ENCODE measurements at places on chromosomes 7 and 10. TPM values are rescaled to one million over a fixed set of nuclear protein-coding genes. Genes with fewer than 3 reads are reported as not detected.
A peak's percentile ranks its signal among the peaks of the same experiment; 100 is the strongest.

Gene SLC13A4
- total RNA-seq: not detected

Gene PURB
- total RNA-seq: 12.9 TPM

Gene WIPF3
- total RNA-seq: not detected

Gene SPOCK2
- total RNA-seq: 208 TPM

Gene PDZD7
- total RNA-seq: 0.62 TPM

Gene SHOC2
- total RNA-seq: 27.2 TPM

Gene ARHGEF35
- total RNA-seq: 6.5 TPM

Gene ASB10
- total RNA-seq: not detected

Gene CPED1
- total RNA-seq: not detected

DNA sequence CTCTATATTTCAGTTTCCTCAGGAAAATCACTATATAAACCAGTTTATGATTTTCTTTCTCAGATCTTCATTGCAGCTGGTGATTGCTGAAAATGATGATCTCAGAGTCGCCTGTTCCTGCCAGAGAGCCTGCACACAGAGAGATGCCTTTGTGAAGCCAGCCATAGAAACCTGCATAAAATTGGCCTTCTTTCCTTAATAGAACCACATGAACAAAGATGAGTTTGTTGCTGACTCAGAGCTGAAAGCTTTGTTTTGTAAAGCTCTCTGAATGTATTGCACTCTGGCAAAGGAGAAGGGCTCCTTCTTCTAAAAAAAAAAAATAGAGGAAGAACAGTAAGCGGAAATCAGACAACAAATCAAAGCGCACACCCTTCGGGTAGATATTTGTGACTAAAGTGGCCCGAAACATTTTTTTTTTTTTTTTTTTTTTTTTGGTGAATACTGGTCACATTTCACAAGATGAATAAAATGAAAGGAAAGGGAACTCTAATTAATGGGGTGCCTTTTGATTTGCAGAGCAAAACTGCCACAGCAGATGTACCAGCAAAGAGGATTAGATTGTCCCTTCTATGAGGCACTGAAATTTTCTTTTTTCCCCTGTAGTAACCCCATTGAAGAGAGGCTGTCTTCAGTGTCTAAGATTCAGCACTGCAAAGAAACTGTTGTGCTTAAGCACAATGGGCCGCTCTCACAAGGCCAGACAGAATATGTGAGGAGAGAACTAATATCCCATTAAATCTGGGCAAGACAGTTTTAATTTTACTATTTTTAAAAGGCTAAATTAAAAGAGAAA, 75.1 kb upstream of the PTPRZ1 start:
- DNase-seq: no peak
- H3K27me3 ChIP-seq: no peaks in the 10 kb centered on the region
- no peak overlapping the region for H3K4me3 ChIP-seq
- H3K36me3 ChIP-seq: no peaks in the 10 kb centered on the region
- H3K4me1 ChIP-seq: no peaks in the 10 kb centered on the region

- no peak overlapping the region for H3K4me3 ChIP-seq
- DNase-seq: no peak
- H3K36me3 ChIP-seq: no peaks in the 10 kb centered on the region
- H3K27ac ChIP-seq: no peak overlapping the region
- H3K4me1 ChIP-seq: no peaks in the 10 kb centered on the region
- H3K27me3 ChIP-seq: peaks cover 10% of the 10 kb centered on the region
Observed at GRCh38 chr10:123479640-123480039, 186.5 kb upstream of the GPR26 start.

GRCh38 chr7:79334334-79334733, 119.1 kb downstream of the MAGI2 start:
- no peaks in the 10 kb centered on the region for H3K36me3 ChIP-seq
- H3K27me3 ChIP-seq: no peaks in the 10 kb centered on the region
- no peak overlapping the region for H3K4me3 ChIP-seq
- H3K27ac ChIP-seq: no peak overlapping the region

- DNase-seq: no peak
- H3K36me3 ChIP-seq: peaks cover 27% of the 10 kb centered on the region
- no peaks in the 10 kb centered on the region for H3K27me3 ChIP-seq
- H3K27ac ChIP-seq: no peak overlapping the region
Observed at GRCh38 chr10:114940735-114941134, 2.7 kb downstream of the TRUB1 start.

- H3K4me1 ChIP-seq: no peaks in the 10 kb centered on the region
- no peaks in the 10 kb centered on the region for H3K27me3 ChIP-seq
- DNase-seq: no peak
- H3K36me3 ChIP-seq: no peaks in the 10 kb centered on the region
- H3K27ac ChIP-seq: no peak overlapping the region
- no peak overlapping the region for H3K4me3 ChIP-seq
Observed at GRCh38 chr10:62658516-62658915, 146.0 kb upstream of the ADO start.

DNA sequence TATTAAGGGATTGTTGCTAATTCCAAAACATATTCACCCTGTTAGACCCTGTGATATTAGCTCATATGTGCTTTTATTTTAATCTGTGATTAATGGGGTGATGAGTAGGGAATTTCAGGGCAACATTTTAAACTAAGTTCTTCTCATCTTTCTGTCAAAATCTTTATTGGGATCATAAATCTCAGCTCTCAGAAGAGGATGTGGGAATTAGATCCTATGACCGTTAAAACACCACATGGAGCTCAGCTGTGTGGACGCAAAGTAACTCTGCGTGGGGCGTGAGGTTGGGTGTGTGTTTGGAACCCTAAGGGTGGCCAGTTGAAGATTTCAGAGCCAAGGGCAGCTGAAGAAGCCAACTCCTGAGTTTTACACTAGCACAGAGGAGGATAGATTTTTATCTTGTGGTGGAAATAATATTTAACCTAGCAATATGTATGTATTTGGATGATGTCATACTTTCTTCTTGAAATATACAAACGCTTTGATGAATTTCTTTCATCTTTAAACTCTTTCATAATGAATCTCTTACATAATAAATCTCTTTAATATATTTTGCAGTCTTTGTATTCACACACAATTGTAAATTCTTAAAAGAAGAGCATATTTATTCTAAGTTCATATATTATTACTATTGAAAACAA, 64.4 kb downstream of the EPDR1 start:
- DNase-seq: no peak
- no peak overlapping the region for H3K4me3 ChIP-seq
- H3K27ac ChIP-seq: no peak overlapping the region
- peaks cover 2% of the 10 kb centered on the region for H3K27me3 ChIP-seq
- H3K4me1 ChIP-seq: no peaks in the 10 kb centered on the region

DNA sequence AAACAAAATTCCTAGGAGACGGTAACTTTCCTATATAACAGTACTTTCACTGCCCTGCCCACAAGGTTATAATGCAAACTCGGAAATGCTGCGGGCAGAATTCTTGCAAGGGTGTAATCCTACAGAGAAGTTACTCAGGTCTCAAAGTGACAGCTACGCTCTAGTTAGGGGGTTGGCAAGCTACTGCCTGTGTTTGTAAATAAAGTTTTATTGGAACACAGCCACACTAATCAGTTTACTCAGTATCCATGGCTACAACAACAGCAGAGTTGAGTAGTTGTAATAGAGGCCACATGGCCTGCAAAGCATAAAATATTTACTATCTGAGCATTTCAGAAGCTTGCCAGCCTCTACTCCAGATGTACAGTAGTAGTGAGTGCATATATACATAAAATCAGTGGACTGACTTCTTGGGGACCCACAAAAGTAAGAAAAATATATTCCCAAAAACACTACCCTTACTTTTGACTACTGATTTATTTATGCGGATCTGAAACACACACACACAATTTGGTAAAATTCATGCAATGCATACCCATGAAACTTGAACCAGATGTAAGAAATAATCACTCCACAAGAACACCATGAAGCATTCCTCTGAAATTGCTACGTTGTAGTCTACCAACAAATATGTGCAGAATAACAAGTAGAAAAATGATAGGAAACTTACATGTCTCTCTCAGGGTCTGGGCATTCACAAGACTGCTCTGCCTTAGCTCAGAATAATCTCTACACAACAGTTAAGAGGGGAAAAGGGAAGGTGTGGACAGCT, 53.0 kb downstream of the SMURF1 start:
- no peak overlapping the region for H3K4me3 ChIP-seq
- H3K27me3 ChIP-seq: no peaks in the 10 kb centered on the region
- peaks cover 12% of the 10 kb centered on the region for H3K4me1 ChIP-seq
- no peak for DNase-seq
- no peak overlapping the region for H3K27ac ChIP-seq
- peaks cover 9% of the 10 kb centered on the region for H3K36me3 ChIP-seq

GRCh38 chr7:39592586-39592985, 26.4 kb downstream of the YAE1 start:
- no peaks in the 10 kb centered on the region for H3K27me3 ChIP-seq
- no peak for DNase-seq
- no peak overlapping the region for H3K4me3 ChIP-seq
- H3K4me1 ChIP-seq: peaks cover 37% of the 10 kb centered on the region
- no peaks in the 10 kb centered on the region for H3K36me3 ChIP-seq
- peak overlapping the region; percentile 76 for H3K27ac ChIP-seq

DNA sequence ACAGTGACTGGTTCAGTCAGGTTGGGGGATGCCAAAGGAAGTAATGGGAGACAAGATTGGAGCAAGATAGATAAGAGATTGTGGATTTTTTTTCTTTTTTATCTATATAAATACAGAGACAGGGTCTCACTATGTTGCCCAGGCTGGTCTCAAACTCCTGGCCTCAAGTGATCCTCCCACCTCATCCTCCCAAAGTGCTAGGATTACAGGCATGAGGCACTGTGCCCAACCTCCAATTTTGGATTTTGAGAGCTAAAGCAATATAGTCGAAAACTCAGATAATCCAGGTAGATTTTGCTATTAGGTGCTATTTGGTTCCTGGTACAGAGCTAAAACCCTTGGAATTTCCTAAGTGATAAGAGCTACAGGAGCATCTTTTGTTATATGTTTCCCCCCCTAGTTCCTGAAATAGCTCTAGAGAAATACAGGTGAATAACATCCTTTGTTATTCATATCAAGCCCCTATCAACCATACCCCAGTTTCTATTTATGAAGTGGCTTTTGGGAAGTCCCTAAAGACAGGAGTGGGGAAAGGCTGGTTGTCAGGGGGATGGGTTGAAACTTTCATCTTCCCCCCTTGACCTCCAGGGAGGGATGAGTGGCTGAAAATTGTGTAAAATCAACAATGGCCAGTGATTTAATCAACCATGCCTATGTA, 151.2 kb downstream of the CFTR start:
- no peak overlapping the region for H3K4me3 ChIP-seq
- H3K4me1 ChIP-seq: no peaks in the 10 kb centered on the region
- DNase-seq: no peak
- no peaks in the 10 kb centered on the region for H3K36me3 ChIP-seq

- no peak overlapping the region for H3K27ac ChIP-seq
- no peak for DNase-seq
Observed at GRCh38 chr7:157964016-157964415, 623.6 kb downstream of the PTPRN2 start.

DNA sequence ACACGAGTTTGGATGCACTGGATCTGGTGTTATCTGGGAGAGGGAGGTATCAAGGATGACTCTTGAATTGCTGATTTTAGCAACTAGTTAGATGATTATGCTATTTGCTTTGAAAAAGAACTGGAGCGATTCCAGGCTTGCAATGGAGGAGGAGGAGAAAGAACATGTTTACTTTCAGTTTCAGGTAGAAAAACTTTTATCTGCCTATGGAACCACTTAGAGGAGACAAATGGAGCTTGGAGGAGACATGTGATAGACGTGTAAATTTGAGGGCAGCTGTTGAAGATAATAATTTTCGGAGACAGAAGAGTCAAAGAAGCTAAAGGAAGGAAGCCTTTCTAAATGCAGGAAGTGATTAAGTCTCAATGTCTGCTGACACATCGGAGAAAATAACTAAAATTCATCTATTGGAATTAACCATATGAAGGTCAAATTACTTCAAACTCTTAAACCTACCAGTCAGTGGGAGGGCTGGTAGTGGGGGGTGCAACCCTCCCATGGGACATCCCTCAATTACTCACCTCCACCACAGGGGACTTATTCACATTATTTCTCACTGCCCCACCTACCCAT, 56.4 kb upstream of the GNAI1 start:
- peak; percentile 32 for DNase-seq
- peak overlapping the region; percentile 61 for H3K4me3 ChIP-seq
- peaks cover 13% of the 10 kb centered on the region for H3K4me1 ChIP-seq
- H3K27me3 ChIP-seq: no peaks in the 10 kb centered on the region

DNA sequence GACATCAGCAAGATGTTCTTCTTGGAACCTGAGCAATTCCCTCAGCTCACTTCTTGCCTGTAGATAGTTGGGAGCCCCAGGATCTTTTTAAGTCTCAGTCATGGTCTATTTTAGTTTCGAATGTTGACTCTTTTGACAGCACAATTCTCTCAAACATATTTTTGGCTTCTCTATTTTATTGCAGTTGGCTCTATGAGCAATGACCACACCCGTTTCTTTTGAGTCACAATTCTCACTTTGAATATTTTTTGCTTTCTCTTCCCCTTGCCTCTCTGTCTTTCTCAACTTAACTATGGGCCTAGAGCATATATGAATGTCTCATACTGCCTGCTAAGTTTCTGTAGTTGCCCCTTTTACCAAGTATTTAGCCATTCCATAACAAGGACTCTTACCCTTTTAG, 222.8 kb downstream of the PTN start:
- no peaks in the 10 kb centered on the region for H3K36me3 ChIP-seq
- no peak for DNase-seq
- no peaks in the 10 kb centered on the region for H3K27me3 ChIP-seq
- H3K4me3 ChIP-seq: no peak overlapping the region
- no peak overlapping the region for H3K27ac ChIP-seq
- no peaks in the 10 kb centered on the region for H3K4me1 ChIP-seq

- no peak overlapping the region for H3K27ac ChIP-seq
- no peak for DNase-seq
- H3K36me3 ChIP-seq: peaks cover 11% of the 10 kb centered on the region
- H3K4me3 ChIP-seq: no peak overlapping the region
- H3K4me1 ChIP-seq: peaks cover 41% of the 10 kb centered on the region
Observed at GRCh38 chr10:100911472-100911871, 1.3 kb upstream of the SLF2 start.

DNA sequence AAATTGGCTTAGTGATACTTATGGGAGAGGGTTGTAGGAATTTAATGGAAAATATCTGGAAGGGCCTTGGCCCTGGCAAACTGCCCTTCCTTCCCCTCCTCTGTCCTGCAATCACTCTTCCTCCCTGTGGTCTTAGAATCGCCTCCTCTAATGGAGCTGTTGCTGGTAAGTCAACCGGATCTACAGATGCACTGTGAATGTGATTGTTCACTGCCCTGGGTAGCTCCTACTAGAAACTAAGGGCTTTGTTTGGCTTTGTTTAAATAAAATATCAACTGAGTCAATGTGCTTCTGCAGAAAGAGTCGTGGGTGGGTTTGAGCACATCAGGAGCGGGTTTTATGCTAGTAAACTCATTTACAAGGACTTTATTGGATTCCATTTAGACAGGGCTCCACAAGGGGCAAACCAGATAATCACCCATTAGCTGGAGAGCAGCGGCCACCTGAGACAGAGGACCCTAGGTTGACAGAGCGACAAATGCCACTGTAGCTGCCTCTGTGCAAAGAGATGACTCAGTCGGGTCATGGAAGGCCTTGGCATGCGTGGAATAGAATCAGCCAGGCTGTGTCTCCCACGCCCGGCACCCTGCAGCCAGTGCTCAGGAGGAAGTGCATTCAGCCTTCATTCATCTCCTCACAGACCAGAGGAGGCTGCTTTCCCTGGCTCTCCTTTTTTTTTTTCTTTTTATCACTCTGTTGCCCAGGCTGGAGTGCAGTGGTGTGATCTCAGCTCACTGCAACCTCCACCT, 97.9 kb downstream of the GAD2 start:
- no peaks in the 10 kb centered on the region for H3K36me3 ChIP-seq
- DNase-seq: no peak
- H3K4me3 ChIP-seq: no peak overlapping the region
- no peaks in the 10 kb centered on the region for H3K4me1 ChIP-seq
- peaks cover 12% of the 10 kb centered on the region for H3K27me3 ChIP-seq

- no peaks in the 10 kb centered on the region for H3K27me3 ChIP-seq
- peaks cover 2% of the 10 kb centered on the region for H3K36me3 ChIP-seq
- H3K4me1 ChIP-seq: peaks cover 48% of the 10 kb centered on the region
- peak; percentile 47 for DNase-seq
- peak overlapping the region; percentile 85 for H3K27ac ChIP-seq
- H3K4me3 ChIP-seq: peak overlapping the region; percentile 22
Observed at GRCh38 chr10:86413046-86413728, 46.6 kb upstream of the GRID1 start.
